ENCODE measurements at places on chromosomes 7 and 10.

DNA sequence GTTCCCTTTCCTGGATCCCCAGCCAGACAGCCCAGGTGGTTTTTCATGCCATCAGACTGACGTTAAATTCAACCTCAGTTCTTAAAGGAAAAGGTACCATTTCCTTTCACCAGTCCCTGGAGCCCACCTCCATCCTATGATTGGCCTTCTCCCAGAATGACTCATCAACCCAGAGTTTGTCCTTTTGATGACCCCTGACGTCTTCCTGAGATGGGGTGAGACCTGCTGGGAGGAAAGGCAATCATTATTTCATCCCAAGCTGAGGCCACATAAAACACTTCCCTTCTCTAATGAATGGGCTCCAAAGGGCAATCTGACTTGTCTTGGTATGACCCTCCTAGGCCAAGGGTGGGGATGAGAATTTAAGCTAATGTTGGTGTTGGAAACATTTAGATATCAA is 750.7 kb downstream of the SUGCT start:
- DNase-seq = no peak

DNA sequence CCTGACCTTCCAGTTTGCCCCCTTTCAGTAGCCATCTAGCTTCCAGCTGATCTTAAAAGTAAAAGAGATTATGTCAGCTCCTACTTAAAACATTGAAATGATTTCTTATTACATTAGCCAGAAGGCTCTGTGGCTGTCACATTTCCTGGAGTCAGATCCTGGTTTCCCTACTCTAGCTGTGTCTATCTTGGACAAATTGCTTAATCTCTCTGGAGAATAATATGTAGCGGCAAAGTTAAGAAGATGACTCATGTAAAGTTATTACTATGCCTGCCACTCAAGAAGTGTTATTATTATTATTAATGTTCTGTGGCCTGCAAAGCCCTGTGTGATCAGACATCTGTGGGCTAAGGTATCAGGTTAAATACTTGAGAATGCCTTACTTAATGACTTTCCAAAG is 107.2 kb downstream of the RUNDC3B start:
- DNase-seq = no peak

DNA sequence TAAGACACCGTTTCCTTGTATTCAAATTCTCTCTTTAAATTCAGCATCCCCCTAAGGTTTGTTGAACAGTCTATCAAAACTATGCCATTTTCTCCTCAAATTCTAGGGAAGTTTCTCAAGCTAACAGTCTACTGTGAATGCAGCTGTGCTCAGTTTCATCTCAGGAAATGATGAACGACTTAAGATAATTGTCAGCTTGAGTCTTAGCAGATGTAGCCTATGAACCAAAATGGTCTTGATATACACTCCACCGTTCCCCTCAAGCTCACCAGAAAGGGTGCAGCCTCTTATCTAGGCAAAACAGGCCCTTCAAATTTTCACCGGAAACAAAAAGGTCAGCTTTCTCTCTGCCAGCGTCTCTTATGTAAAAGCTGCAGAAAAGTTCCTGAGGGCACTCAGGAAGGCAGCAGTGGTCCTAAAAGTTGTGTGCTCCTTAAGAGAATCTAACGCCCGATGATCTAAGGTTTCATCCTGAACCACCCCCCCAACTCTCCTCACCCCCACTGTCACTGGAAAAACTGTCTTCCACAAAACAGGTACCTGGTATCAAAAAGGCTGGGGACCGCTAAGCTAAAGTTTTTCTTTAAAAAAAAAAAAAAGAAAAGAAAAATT is 2.1 kb downstream of the DNAJC9 start:
- DNase-seq = no peak

DNA sequence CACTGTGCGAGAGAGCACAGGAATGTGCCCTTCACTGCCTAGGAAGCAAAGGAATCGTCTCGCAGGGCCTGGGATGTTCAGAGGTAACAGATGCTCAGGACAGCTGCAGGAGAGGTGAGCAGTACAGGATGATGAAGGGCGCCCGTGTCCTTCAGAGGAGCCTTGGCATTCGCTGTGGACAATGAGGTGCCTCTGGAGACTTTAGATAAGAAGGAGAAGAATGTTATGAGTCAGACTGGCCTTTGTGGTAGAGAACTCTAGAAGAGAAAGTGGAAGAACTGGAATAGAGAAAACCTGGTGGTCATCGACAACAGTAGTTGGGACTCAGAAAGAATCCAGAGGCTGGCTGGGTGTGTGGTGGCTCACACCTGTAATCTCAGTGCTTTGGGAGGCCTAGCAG is 64.4 kb upstream of the LEP start:
- no peak for DNase-seq

DNA sequence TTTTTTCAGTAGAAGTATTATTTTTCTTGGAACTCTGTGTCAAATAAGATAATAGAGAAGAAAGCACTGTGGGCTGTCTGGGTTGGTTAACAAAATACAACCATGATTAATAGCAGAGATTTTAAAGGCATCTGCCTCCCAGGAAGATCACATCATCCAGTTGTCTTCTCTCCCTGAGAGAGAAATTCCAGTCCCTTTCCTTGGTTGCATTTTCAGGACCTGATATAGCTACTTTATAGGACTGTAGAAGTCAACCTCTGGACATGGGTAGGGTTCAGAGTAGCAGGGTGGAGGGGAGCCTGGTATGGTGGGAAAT is 309.9 kb upstream of the IGFBP3 start:
- no peak for DNase-seq

DNA sequence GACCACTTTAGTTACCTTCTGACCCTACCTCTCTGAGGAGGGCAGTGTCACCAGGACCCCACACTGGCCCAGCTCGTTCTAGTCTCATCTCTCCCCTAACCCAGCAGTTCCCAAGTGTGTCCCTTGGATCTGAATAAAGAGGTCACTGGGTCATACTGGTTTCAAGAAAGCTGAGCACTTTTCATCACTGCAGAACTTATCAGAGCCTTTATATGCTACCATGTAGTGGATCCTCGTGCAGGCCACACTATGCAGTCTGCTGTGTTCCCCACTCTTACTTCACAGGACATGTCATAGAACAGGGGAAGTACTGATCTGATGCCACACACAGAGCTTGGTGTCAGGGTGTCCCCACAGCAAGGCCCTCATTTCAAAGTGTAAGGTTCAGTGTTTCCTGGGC is 113.8 kb downstream of the GFRA1 start:
- DNase-seq = no peak

GRCh38 chr7:151327659-151328058 is 14.0 kb upstream of the NUB1 start:
- no peak for DNase-seq

DNA sequence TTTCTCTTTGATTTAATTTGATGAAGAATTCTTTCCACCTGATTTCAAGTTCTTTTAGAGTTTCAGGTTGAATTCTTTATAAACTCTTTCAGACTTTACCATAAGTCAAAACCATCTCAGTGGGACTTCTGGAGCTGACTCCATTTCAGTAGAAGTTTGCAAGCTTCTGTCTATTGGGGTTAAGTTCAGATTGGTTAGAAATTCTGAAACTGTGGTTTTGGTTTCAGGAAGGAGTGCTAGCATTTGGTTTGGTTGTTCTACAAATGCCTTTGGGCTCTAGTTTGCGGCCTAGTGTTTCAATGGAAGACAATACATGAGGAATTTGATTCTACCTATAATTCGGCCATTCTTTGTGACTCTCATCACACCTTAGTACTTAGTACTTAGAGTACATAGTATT is 176.8 kb upstream of the RHOBTB1 start:
- DNase-seq = no peak

- no peak for DNase-seq
Measured at GRCh38 chr7:107938456-107939250, 47.7 kb downstream of the DLD start.

DNA sequence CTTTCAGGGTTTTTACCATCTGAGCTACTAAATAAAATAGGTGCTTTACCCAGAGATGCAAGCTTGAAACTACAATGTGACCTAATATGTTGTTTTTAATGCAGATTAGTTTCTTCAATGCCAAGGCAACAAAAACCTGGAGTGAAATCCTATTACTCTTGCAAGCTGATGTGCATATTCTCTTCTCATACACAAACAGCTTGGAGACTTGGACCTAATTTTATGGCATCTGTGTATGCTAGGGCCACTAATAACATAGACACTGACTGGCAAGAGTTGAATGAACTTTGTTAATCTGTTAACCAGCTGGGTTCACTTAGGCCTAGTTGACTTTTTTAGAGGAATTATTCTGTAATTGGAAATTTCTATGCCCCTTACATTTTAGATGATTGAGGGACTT is 23.4 kb upstream of the SMIM30 start:
- no peak for DNase-seq

- DNase-seq = no peak
Measured at GRCh38 chr7:117889611-117890010, 16.4 kb upstream of the CTTNBP2 start.

- no peak for DNase-seq
Measured at GRCh38 chr10:13701157-13701919, 114.6 kb downstream of the PRPF18 start.

DNA sequence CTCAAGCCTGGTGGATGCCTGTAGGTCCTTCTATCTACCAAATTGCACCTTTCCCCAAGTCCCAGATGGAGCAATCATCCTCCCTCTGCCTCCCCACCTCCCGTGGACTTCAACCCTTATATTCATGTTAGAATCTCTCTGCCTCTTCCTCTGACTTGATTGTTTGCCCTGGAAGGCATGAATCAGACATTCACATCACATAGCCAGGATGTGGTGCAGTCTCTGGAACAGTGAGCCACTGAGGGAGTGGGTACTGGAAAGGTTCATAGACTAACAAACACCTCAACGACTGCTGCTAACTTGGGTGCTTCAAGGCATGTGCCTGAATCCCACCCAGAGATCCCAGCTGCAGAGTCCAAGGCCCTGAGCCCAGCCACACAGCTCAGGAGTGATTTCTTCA is 494.0 kb downstream of the TNS3 start:
- DNase-seq = no peak

DNA sequence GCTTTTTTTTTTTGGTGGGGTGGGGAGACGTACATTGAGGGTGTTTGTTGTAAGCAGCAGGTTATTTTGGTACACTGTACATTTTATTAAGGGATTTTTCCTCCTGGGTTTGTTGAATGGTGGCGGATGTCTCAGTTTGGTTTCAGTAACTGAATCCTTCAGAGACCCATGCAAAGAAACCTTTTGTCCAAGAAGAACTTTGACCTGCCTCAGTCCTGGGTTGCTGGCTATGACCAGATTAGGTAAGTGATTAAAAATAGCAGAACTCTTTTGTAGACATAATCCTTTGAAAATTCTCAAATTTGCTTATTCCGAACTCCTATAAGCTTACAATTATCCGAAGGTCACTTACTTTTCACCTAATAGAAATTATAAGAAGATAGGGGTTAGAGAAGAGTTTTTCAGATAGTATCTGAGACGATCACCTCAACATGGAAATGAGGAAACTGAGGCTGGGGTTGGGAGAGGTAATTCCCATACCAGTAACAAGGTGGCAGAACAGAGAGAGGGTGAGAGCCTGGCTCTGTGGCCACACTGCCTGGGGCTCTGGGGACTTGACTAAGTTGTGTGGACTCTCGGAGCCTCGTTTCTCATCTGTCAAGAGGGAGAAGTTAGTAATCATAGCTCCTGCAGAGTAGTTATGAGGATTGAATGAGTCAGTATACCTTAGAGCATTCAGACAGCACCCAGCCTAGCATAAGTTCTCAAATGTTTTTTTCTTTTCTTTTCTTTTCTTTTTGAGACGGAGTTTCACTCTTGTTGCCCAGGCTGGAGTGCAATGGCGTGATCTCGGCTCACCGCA is 87.4 kb downstream of the CCNY start:
- DNase-seq = no peak

- DNase-seq = no peak
Measured at GRCh38 chr10:61900829-61901792, at the start of gene ARID5B. Gene ARID5B, plus strand, starts transcription at chr10:61901699. Its CDS starts 11 bp downstream, at chr10:61901710.

DNA sequence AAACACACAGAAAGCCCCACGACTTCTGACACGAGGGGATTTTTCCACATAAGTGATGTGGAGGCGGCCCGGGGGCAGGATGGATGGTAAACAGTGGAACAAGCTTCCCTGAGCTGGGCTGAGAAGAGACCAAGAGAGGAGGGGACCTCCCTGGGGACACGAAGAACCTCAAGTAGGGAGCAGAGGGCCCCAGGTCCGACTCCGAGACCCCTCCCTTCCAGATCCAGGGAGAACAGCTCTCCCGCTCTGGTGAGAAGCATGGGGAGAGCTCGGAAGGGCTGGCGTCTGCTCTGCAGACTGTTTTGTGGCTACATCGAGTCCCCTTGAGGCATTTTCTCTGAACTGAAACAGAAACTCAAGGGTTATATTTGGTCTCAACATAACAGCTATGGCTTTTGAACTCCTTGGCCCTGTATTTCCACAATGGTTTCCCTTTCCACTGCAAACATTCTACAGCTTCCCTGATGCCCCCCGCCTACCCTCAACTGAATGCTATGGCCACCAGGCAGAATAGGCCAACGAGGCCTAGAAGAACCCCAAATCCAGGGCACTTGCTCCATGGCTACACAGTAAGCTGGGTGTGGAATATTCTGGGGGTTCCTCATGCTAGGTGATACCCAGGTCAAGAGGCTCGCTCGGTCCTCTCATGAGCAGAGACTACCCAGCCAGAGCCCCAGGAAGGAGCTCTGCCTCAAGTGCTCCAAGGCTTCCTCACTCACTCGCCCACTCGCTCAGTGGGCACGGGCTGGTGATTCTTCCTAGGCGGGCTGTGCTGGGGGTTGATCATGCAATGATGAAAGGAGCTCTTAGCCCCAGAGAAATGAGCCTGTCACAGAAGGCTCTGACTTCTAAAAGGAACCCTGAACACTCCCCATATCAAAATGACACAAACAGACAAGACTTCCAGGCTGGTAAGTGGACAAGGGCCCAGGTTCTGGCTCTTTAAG is 47.5 kb downstream of the FAM53B start:
- no peak for DNase-seq

DNA sequence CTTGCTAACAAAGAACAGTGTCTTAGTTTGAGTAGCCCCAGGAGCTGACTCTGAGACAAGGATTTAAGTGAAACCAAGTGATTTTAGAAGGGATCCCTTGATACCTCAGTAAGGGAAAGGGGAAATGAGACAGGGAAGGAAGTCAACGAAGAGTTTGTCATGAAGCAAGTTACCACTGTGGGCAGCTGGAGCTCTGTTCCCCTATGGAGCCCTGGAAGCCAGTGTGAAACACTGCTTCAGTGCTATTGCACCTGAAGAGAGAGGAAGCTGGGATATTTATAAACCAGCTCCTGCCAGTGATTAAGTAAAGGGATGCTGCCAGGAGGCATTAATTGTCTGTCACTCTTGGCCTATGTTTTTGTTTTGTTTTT is 58.9 kb upstream of the WAPL start:
- no peak for DNase-seq

DNA sequence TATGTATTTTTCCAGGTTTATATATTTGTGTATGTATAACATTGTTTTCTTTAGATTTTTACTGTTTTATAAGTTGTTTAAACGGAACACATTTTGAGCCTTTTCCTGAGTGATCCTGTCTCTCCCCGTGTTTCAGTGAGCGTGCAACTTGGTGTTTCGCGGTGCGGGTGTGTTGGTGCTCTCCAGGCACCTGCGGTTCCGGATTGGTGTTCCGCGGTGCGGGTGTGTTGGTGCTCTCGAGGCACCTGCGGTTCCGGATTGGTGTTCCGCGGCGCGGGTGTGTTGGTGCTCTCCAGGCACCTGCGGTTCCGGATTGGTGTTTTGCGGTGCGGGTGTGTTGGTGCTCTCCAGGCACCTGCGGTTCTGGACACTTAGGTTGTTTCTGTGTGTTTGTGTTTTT is 20.6 kb downstream of the DYNC2I1 start:
- DNase-seq = no peak

All from stimulated activated CD8-positive, alpha-beta memory T cell treated with anti-CD3 and anti-CD28 coated beads, Interleukin-15, amount 100 ng/mL, for 1 hour (primary cell).